ENCODE measurements at places on chromosomes 2 and 18.

- no peak for DNase-seq
Observed at GRCh38 chr2:8636041-8636491, 45.8 kb upstream of the ID2 start.

DNA sequence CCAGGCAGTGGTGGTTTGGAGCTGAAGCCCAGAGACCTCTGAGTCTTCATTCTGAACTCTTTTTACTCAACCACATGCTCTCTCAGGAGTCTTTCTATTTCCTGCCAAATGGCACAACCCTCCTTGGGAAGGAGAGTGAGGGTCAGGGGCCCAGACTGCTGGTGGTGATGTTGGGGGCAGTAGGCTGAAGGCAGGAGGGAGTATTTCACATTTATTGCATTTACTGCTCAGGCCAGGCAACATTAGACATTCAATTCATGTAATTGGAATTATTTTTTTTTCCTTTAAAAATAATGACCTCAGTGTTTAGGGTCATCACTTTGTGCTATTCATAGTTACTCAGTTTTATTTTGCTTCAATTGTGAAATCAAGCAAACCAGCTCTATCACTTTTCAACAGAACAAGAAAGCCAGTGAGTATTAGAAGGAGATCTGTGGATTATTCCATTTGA lies 311.3 kb upstream of the NT5C1B start:
- no peak for DNase-seq

DNA sequence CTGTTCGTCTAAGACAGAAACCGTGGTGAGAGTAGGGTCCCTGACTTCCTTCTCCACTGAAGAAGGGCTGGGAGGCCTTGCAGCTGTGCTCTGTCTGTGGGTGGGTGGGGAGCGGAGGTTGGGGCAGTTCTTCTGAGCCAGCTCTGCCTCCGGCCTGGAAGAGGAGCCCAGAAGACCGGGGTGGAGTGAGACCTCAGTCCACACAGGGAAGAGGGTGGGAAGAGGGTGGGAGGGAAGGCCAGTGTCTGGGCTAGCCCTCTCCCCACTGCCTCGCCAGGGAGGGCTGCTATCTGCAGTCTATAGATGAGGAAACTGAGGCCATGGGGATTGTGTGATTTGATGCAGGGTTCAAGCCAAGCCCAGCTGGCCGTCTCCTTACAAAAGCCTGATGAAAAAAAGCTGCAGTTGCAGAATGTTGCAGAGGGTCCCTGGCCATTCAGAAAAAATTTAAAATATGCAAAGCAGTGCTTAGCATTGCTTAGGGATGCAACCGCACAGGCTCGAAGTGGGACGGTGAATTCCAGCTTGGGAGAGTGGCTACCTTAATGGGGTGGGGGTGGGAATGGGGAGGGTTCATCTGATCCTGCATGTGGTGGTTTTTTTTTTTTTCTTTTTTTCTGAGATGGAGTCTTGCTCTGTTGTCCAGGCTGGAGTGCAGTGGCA lies 181.6 kb upstream of the HS6ST1 start:
- no peak for DNase-seq

GRCh38 chr2:23069923-23070322 lies 315.1 kb upstream of the KLHL29 start:
- DNase-seq: no peak

- DNase-seq: no peak
Observed at GRCh38 chr18:13649397-13650390, 76.7 kb downstream of the FAM210A start.

- DNase-seq: no peak
Observed at GRCh38 chr2:71597756-71598155, 144.4 kb downstream of the DYSF start.

DNA sequence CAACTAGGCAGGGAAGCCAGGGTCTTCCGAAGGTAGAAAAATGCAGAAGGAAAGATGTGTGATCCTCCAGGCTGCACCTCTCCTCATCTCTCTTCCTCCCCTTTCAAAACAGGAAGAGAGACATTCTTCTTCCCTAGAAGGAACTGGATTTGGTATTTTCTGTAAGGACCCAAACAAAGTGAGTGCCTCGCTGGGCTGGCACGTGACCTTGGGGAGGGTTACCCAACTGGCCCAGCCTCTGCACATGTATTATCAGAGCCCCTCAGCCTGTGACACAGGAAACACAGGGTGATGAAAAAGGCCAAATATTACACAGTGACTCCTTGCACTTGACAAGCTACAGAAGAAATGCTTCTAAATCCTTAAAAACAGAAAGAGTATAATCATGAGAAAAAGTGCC lies 2.3 kb downstream of the HJURP start:
- DNase-seq: no peak

DNA sequence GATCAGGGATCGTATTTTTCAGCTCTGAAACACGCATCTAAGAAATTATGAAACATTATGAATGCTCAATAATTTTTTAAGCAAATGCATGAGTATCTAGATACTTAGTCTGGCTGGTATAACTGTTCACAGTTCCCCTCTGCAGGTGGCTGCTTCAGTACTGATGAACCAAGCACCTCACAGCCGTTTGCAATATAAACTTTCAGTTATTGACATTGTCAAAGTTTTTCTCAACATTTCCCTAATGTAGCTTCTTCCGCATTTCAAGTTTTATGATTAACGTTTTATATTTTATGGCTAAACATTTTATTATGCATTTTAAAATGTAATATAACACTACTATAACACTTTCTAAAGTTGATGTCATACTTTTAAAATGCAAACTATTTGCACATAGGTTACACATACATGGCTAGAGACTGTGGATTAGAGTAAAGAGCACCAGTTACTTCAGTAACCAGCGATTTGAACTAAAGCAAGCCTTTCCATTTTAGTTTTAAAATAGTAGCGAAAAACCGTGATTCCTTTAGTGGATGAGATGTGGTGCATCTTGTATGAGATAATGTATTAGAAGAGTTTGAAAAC lies 495.4 kb downstream of the XIRP2 start:
- DNase-seq: no peak

DNA sequence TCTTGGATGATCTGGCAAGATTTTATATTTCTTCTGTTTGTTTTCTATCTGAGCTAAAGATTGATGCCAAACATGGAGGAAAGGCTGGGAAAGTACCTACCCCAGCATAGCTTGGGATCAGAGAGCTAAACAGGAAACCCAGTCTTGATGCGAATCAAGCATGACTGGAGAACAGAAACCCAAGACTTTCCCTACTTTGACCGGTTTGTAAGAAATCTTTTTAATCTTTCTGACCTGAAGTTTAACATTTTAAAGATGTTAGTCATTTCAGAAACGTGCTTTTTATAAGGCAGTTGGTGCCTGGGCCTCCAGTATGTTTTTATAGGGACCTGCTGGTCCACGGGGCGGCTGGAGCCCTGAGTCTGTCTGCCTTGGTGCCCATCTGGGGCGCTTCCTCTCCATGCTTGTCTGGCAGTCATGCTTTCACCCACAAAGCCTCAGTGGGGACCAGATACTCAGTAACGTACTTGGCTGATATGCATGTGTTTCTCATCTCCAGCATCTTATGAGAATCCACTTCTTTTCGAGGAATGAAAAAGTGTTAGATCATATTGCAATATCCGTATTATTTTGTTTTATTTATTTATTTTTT lies 266.5 kb downstream of the PTGR3 start:
- no peak for DNase-seq

- DNase-seq: no peak
Observed at GRCh38 chr18:9741793-9742523, 33.9 kb downstream of the RAB31 start.

- DNase-seq: no peak
Observed at GRCh38 chr2:134282629-134283400, 28.9 kb downstream of the MGAT5 start.

- no peak for DNase-seq
Observed at GRCh38 chr18:6557770-6558248, 143.1 kb upstream of the L3MBTL4 start.

DNA sequence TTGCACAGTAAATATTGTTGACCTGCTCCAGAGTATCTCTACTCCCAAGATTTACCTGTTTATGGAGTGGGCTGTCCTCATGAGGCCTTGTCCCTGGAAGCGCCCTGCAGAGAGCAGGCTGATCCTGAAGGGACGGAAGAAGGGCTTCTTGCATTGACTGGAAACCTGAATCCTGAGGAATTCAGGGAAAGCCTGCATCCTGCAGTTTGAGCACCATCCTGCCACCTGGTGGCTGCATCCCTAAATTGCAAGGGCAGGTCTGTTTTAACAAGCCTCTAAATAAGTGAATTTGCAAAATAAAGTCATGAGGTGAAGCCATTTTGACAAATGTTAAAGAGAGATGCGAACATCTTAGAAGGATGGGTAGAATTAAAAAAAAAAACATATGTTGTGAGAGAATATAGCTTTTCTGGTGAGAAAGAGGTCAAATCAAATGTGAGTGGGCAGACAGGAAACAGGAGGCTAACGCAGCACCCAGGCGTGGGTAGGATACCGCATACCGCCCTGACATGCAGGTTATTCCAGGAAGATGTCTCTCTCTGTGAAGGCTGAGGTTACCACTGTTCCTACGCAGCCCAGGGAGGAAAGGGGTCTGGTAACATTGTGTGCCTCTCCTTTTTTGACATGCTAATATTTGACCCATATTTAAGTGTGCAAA lies 754.9 kb downstream of the RNF144A start:
- DNase-seq: no peak

DNA sequence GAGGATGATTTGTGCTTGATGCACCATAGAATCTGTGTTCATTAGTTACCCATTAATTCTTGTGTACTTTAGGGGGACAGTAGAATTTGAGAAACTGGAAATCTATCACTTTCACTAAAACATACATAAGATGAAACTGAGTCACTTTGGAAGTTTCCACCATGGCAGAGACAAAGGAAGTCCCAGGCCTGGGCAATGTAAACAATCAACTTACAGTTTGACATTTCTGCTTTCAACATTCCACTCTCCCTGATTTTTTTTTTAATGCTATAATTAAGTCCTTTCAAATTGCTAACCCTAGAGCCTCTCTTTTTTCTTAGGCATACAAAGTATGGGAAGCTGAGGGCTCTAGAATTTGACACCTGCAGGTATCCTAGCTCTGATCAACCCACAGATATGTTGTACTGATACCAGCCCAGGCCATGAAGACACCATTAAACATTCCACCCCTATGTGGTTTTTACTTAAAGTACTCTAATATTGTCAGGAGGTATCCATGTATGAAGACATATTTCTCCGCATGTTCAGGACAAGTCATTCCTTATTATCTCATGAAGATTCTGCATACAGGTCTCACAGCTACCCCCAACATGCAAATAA lies 88.5 kb upstream of the GLS start:
- no peak for DNase-seq

- DNase-seq: no peak
Observed at GRCh38 chr18:5984245-5984644, 88.9 kb upstream of the TMEM200C start.

DNA sequence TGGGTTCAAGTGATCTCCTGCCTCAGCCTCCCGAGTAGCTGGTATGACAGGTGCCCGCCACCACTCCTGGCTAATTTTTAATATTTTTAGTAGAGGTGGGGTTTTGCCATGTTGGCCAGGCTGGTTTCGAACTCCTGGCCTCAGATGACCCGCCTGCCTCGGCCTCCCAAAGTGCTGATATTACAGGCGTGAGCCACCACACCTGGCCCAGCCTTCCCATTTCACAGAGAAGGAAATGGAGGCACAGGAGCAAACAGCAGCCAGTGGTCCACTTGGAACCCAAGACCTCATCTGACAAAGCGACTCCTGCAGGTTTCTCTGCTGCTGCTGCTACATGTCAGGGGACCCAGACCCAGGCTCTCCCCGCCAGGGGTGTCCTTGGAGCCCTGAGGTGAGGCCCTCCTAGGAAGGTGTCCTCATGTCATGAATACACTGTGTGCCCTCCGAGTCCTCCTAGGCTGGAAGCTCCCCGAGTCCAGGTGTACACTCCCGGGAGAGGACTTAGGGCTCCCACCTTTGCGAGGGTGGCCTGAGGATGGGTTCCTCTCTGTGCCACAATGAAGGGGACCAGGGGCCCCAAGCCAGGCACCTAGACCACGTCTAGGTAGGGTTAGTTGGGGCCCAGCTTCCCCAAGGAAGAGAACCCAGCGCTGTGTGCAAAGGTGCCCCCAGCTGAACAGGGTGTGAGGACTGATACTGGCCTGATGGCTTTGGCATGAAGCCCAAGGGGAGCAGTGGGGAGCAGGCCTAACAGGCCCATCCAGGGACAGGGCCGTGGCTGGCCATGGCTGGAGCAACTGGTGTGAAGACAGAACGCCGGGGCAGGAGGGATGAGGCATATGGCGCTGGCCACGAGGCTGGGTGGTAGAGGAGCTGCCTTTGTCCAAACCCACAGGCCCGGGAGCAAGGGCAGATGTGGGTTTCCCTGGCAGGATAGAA lies 56.1 kb downstream of the HS6ST1 start:
- DNase-seq: no peak

GRCh38 chr2:181614874-181615638 lies 41.8 kb downstream of the CERKL start:
- DNase-seq: no peak

DNA sequence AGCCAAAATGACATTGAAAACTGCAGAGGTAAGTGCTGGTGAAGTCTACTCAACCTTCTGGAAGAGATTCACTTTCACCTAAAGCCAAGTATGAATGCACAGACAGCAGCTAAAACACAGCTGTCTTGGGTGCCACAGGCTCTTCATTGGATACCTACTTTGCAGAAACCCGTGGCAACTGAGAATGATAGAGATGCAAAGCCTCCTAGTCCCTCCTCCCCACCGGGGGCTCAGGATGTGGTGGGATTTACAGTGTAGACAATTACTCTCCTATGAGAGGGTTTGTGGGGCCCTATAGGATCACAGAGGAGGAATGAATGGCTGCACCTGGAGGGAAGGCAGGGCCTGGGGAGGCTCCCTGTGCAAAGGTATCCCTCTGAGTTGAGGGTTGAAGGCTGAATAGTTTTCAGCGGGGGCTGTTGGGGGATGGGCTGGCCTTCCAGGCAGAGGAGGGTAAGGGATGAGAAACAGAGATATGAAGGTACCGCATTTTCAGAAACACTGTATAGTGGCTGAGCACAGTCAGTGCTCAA lies 131.6 kb downstream of the RNF144A start:
- DNase-seq: no peak

- no peak for DNase-seq
Observed at GRCh38 chr2:88639865-88640264, 12.6 kb upstream of the EIF2AK3 start.

- DNase-seq: no peak
Observed at GRCh38 chr2:137950238-137950637, 14.0 kb upstream of the HNMT start.

DNA sequence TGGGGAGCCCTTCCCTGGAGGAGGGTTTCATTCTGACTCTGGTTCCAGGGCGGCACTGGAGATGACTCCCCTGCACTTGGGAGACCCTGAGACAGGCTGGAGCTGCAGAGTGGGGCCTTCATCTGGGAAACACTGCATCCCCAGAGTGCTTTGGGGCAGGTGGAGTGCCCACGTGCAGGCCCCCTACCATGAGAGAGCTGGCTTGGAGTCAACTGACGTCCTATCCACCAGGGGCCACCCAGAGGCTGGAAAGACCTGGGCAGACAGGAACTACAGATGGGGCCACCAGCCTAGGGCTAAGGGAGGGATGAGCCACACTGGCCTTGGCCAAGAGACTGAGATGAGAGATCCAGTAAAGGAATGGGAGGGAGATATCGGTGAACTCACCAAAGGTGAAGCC lies 153.8 kb downstream of the ASB1 start:
- DNase-seq: no peak

GRCh38 chr2:235135990-235136561 lies 184.3 kb downstream of the SH3BP4 start:
- peak; percentile 84 for DNase-seq
